ENCODE measurements at places on chromosomes 6 and 20. TPM values are rescaled to one million over a fixed set of nuclear protein-coding genes. Genes with fewer than 3 reads are reported as not detected.

GRM1 gene
- 0.08 TPM for total RNA-seq

LCA5 gene
- 0.89 TPM for total RNA-seq

TGM2 gene
- 410 TPM for total RNA-seq

MAS1 gene
- total RNA-seq = not detected

WFDC12 gene
- total RNA-seq = not detected

MMP24 gene
- 18.7 TPM for total RNA-seq

TFAP2A gene
- 18.7 TPM for total RNA-seq

DACT2 gene
- 0.50 TPM for total RNA-seq

MUC21 gene
- not detected for total RNA-seq

CST3 gene
- total RNA-seq = 364 TPM

PGC gene
- not detected for total RNA-seq

FOXS1 gene
- total RNA-seq = 0.94 TPM

TCF15 gene
- not detected for total RNA-seq

PIGT gene
- 96.2 TPM for total RNA-seq

EPB41L2 gene
- 38.7 TPM for total RNA-seq

SLC52A3 gene
- total RNA-seq = 0.92 TPM

SSTR4 gene
- total RNA-seq = not detected

MLN gene
- total RNA-seq = not detected

Data from A549 treated with CpdA at 1 μM for 4 hours (cell line).